Stimulated activated CD4-positive, alpha-beta T cell treated with anti-CD3 and anti-CD28 coated beads, Interleukin-2, amount 100 ng/mL, for 24 hours (primary cell): ENCODE measurements at places on chromosomes 4 and X.

- DNase-seq = no peak
Observed at GRCh38 chr4:169201222-169202144, 69.3 kb downstream of the SH3RF1 start.

- no peak for DNase-seq
Observed at GRCh38 chr4:90145319-90145718, 18.1 kb downstream of the CCSER1 start.

GRCh38 chr4:90215286-90215685 lies 88.1 kb downstream of the CCSER1 start:
- no peak for DNase-seq

DNA sequence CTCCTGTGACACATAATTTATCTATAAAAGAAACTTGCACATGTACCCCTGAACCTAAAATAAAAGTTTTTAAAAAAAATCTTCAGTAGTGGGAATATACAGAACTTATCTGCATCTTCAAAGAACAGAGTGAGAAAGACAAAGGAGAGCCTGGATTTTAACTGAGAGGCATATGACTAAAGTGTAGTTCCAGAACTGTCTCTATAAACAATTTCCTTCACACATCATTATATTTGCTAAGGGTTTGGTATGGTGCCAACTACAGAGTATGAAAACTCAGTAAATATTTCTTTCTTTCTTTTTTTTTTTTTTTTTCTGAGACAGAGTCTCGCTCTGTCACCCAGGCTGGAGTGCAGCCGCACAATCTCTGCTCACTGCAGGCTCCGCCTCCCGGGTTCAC lies 49.9 kb upstream of the NFKB1 start:
- no peak for DNase-seq

DNA sequence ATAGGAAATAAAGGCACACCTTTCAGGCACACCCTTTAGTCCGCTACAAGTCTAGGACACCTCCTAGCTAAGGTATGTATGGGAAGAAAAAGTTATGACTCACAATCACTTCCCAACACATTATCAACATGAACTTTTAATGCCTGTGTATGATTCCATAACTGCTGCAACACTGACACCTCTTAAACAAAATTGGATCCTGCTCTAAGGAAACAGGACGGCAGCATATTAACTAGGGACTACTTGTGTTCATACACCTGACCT lies 2.4 kb upstream of the PPP3CA start:
- DNase-seq = no peak

- no peak for DNase-seq
Observed at GRCh38 chrX:112630187-112630586, 49.6 kb downstream of the LHFPL1 start.

GRCh38 chrX:66892004-66892403 lies 253.1 kb upstream of the EDA2R start:
- DNase-seq = no peak

GRCh38 chrX:76555816-76556215 lies 128.3 kb downstream of the MAGEE1 start:
- DNase-seq = peak; percentile 6

DNA sequence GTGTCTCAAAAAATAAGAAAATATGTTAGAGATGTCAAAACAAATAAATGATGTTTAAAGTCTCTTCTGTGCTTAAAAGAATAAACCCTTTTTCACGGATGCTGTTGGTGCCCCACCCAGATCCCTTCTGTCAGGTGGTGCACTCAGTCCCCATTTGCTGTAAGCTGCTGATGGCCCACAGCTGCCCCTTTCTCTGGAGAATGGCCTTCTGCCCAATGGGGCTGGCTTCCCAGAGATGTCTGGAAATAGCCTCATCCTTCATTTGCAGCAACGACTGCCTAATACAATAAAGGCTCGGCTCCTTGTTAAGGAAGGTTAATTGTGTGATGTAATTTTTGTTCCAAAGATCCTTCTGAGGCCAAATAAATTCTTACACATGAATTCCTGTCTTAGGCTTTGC lies 31.8 kb downstream of the ETNPPL start:
- DNase-seq = no peak

DNA sequence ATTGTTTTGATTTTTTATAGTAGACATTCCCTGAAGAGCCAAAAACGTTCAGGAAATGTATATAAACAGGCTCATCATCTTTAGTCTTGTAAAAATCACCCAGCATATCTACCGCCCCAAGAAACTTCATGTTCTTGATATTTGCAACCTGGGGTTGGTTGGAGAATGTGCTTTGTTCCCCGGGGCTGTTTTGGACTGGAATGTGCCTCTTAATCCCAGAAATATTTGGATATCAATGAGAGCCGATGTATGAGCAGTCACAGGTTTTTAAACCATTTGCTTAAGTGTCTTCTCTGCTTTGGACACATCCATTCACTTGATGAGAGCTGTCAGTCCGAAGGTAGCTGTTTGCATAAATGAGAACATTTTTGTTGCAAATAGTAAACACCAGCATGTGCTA lies 449.7 kb downstream of the PCDH7 start:
- no peak for DNase-seq

DNA sequence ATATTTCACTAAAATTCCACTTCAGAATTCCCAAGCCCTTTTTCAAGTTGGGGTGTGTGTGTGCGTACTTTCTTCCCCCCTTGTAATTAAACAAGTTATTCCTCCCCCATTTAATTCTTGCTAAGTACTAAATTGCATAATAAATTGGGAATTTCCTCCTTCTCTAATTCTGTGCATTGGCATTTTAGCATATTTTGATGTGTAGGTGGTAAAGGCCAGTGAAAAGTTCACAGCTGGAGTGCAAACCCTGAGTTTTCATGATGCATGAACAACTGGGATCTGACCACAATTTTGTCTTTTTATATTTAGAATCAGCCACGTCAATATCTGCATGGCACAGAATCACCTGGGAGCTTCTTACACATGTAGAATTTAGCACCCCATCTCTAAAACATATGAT lies 18.5 kb downstream of the ANXA3 start:
- no peak for DNase-seq

DNA sequence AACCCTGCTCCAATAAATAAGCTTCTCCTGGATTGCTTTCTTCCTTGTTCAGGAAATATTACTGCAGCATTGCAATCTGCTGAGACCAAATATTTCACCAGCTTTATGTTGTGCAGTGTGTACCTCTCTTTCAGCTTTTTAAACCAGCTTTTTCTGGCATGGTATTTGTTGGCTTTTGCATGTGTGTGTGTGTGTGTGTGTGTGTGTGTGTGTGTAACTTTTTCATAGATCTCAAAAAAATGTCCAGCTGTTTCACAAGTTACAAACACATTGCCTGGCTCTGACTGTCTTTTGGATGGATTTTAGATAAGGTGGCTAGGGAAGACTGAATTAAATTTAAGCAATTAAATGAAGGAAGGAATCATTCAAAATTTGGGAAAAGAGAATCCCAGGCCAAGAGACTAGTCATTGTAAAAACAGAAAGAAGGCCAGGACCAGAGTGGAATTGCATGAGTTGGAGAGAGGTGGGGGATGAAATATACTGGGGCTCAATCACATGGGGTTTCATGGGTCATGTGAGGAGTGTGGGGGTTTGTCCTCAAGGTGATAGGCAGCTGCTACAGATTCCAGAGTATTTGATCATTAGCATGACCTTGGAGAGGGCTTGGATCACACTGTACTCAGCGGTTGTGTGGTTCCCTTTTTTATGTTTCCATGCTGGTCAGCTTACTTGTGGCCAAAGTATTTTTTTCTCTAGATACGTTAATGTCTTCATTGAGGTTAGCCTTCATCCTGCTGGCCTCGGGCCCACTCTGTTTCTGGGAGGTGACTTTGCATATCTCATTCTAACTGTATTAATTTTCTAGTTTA lies 357.7 kb upstream of the BOD1L1 start:
- DNase-seq = no peak

GRCh38 chrX:154317391-154317995 lies 21.9 kb downstream of the TKTL1 start:
- no peak for DNase-seq

- DNase-seq = no peak
Observed at GRCh38 chr4:32226204-32226603, 1506.0 kb downstream of the PCDH7 start.

DNA sequence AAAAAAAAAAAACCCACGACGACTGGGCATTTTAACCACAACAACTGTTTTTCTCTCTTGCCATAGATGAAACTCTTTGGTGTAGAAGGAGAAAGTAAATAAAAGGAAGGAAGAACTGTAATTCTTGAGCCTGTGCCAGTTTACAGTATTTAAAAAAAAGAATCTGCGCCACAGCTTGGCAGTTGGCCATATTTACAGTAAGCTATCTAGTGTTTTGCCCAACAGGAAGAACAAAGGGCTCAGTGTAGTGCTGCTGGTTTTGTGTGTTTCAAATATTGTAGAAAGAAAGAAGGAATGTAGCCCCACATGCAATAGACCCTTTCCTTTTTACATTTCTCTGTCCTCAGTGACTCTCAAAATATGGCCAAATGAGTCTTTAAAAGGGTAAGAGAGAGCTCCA lies 66.1 kb downstream of the NR3C2 start:
- DNase-seq = no peak

DNA sequence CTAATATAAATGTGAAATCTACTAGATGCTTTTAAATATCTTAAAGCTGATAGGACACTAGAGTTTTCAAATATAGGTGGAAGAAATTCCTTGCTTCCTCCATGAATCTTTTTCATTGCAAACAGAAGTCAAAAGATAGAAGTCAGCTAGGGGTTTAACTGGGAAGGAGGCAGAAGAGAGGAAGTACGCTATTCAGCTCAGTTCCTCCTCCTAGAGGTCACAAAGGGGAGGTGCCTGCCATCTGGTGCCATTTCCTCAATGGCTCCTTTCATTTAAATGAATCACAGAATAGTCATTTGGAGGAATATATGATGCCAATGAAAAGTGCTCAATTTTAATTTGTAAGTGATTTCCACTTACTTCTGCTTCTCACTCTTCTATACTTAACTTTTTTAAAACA lies 8.5 kb downstream of the COL25A1 start:
- DNase-seq = no peak

DNA sequence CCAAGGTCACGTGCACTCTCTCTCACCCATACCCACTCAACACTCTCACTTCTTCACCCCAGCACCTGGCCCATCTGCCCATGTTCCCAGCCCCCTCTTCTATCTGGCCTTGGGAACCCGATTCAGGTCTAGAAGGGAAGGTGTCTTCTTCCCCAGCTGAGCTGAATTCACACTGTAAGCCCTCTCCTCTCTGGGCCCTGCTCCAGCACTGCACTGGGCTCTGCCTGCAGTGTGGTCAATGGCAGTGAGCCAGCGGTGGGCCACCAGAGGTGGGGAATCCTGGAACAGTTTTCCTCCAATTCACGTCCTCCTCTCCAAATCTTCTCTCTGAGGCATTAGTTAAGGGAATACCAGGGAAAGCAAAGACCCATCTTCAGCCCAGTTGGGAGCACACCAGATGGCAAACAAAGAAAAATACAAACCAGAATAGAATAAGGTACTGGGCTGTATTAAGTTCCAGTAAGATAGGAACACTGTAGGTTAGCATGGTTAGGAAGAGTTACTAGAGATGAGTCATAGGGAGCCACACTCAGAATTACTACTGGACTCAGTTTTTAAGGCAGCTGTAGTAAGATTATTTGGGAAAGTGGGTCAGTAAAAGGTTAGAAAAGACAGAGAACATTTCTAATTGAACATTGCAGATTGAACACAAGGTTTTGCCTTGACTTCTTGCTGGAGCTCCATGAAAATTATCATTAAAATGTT lies 5.0 kb downstream of the AWAT2 start:
- DNase-seq = no peak

DNA sequence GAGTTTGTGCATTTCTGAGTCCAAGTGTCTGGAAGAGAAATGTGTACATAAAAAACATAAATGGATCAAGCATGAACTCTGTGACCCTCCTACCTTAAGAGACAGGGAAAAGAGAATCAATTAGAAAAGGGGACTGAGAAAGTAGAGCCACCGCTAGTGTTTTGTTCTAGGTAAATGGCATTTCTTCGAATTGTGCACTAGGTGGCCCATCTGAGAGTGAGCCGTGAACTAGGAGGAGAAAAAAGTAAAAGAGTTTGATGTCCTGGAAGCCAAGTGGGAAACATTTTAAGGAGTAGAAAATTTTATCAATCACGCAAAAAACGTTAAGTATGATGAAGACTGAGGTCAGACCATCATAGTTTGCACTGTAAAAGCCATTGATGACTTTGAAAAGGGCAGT lies 55.1 kb downstream of the NAF1 start:
- DNase-seq = no peak

DNA sequence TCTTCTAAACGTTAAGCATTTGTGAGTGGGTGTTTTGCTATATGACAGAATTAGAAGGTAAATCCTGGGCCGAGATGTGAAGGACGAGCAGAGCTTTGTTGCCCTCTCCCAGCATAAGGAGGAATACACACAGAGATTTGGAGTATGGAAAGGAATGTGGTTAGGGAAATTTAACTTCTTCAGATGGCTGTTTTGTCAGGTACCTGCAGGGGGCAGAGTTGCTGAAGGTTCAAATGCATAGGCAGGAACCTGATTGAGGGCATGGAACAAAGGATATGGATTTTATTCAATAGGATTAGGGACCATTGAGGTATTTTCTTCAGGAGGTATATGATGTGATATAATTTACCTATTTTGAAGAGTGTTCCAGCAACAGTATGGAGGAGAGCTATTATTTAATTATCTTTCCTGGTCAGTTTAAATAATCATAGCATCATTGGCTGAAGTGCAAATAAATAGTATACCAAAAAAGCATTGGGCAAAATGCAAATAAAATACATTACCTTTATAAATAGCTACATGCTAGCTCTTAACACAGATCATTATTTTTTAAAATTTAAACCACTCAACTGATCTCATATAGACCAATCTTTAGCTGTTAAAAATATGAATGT lies 143.6 kb downstream of the SLIT2 start:
- peak; percentile 29 for DNase-seq

DNA sequence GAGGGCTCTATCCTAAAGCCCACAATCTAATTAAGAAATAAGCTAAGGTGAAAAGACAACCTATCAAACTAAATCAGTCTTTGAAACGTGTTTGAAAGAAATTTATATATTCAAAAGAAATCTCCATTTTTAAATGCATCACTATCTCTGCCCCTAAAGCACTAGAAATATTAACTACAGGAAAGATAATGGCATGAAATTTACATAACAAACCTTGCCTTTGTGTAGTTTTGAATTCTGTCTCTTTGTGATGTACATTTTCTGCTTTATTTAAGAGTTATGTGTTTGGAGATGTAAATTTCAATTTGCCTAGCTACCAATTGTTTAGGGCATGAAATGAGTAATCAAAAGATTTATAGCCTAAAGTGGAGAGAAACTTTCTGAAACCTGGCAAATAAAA lies 286.1 kb upstream of the TBX22 start:
- no peak for DNase-seq

DNA sequence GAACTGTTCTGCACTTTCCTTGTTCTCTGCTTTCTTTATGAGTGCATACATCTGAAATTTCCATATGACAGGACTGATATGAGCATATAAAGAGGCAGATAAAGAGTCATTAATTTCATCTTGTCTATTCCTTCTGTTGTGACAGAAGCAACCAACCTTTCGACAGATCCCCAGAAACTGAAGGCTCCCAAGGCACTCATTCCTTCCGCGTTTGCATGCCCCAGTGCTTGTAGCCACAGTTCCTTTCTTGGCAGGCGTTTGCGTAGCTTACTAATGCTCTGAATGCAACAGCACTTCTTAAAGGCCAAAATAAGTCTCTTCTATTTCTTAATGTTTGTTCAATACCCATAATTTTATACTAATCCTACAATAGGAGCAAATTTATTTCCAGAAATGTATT lies 94.0 kb upstream of the TBL1X start:
- no peak for DNase-seq
